Pulmonary artery endothelial cell (primary cell): ENCODE measurements at places on chromosomes 2 and 18. TPM values are rescaled to one million over a fixed set of nuclear protein-coding genes. Genes with fewer than 3 reads are reported as not detected.

- no peak for DNase-seq
These were observed 34.6 kb downstream of the DIPK1C start for GRCh38 chr18:74422541-74422940.

DNA sequence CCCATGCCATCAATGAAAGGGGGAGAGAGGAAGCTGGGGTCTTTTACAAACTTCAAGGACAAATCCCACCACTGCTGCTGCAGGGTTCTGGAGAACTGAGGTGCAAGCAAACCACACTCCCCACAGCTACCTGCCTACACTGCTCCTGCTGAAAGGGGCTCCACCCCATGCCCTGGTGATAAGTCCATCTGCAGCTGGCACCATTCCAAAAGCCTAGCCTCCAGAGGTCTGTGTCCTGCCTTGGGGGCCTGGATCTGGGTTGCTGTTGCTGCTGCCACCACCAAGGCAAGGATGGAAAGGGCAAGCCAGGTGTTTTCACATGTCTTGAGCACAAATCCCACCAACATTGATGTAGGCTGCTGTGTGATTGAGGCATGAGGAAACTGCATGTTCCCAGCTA lies 97.4 kb upstream of the UBE2E3 start:
- no peak for DNase-seq

- DNase-seq: peak; percentile 63
These were observed 30.9 kb downstream of the LONRF2 start for GRCh38 chr2:100291152-100291970.

DNA sequence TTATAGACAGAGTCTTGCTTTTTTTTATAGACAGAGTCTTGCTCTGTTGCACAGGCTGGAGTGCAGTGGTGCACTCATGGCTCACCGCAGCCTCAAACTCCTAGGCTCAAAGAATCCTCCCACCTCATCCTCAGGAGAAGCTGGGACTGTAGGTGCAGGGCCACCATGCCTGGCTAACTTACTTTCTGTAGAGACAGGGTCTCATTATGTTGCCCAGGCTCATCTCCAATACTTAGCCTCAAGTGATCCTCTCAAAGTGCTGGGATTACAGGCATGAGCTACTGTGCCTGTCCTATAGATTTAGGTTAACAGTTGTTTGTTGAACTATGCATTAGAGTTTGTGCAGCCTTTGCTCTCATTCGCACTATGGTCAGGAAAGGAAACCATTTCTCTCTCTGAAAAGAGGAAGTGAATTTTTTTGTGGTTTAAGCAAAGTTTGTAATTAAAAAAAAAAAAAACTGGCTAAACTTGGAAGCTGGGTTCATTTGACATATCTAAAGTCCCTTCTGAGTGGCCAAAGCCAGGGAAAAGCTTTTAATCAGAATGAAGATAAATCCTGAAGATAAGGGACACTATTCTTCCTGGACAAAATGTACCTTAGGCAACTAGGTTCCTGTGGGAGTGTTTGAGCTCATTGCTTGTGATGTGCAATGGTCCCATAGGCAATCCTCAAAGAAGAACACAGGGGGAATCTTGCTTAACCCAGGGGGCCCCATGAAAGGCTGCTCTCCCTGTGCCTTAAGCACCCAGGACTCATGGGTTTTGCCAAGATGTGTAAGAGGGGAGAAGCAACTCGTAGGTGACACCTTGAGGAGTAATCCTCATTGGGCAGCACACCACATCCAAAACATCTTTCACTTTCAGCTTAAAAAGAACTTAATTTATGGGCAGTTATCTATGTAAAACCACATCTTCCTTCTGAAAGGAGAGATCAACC lies 201.7 kb downstream of the MREG start:
- DNase-seq: no peak

- DNase-seq: no peak
These were observed at the start of gene SETBP1 for GRCh38 chr18:44680273-44681075. SETBP1 (plus strand) TSS chr18:44680888; CDS start chr18:44701347, 20,459 bp downstream.

GRCh38 chr2:205193836-205194228 lies 488.5 kb upstream of the NRP2 start:
- DNase-seq: no peak

DNA sequence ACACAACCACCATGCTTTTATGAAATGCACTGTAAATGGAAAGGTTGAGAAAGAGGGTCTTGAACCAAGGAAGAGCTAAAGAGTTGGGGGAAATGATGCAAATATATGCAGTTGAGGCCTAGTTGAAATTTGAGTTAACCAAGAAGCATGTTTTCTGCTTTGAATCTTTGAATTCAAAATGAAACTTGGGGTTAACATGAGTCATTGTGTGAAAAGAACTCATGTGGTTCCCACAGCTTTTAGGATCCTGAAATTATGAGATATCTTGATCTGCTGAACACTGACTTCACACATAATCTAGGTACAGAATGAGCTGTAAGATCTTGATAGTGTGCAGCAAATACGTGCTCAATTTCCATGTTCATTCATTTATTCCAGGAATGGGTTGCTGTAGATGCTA lies 422.9 kb upstream of the TRIB2 start:
- no peak for DNase-seq

- peak; percentile 80 for DNase-seq
These were observed 163.9 kb downstream of the LDLRAD4 start for GRCh38 chr18:13382366-13382953.

DNA sequence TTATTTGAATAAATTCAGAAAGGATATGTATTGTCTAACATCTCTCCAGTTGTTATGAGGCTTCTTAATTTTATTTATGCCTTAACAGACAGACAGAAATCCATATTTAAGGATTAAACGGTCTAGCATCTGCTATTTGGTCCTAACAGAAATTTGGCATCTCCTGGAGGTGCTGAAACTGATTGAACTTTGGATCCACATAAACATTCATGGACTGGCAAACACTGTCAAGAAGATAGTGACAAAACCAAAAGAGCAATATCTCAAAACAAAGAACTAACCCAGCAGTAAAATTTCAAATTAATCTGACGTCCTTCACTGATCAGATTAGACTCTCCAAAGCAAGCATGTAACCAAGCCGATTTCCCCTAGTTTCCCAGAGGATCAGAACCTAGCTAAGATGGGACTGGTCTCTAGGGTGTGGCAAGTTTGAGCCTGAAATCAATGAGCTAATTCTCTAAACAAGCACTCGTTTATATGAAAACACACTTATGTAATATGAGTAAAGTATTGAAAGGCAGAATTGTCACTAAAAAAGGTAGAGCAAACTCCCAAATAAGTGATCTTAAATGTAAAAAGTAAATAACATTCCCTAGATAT lies 139.5 kb downstream of the NOL4 start:
- no peak for DNase-seq

DNA sequence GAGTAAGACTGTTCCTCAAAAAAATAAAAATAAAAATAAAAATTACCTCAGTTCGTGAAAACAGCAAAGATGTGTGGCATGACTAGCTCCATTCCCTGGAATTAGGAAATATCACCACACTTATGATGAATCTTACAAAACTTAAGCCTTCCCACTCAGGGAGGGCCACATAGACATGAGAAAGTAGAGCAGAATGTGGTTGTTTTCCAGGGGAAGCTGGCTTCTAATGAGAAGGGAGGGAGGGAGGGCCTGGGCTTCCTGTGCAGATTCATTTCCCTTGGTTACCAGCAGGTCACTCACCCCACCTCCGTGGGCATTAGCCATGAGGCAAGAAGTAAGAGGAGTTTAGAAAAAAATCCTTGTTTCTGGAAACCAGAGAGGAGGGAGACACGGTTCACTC lies 95.9 kb upstream of the RMDN2 start:
- DNase-seq: peak; percentile 92

DNA sequence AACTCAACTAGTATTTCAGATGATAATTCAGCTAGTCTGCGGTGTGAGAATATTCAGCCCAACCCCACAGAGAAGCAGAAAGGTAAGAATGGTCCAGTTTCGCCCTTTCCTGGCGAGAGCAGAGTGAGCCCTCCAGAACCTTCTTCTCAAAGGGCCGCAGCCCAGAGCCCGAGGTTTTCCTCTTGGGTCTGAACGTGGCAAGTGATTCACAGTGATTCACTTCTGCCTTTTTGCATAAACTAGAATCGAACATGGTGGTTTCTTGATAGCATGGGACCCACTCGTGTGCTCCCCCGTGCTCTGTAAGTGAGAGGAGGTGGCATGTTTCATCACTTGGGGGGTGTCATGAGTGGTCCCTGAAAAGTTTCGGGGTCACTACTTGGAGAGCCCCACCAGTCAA lies 24.2 kb downstream of the TRAF3IP1 start:
- DNase-seq: no peak

DNA sequence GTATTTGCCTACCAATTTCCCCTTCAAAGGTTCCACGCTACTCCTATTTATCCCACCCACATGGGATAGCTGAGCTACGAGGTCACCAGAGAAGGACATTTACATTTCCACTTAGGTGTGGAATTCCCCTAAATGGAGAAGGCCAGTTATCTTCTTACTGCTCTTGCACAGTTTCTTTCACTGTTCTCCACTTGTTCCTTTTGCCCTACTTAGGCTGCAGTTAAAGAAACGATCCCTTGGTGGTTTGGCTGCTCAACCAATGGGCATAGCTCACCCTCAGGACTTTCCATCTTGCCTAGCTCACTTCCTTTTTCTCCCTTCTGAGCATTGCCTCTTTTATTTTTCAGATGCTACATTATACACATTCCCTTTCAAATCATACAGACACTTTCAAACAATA lies 11.2 kb upstream of the NABP1 start:
- no peak for DNase-seq

DNA sequence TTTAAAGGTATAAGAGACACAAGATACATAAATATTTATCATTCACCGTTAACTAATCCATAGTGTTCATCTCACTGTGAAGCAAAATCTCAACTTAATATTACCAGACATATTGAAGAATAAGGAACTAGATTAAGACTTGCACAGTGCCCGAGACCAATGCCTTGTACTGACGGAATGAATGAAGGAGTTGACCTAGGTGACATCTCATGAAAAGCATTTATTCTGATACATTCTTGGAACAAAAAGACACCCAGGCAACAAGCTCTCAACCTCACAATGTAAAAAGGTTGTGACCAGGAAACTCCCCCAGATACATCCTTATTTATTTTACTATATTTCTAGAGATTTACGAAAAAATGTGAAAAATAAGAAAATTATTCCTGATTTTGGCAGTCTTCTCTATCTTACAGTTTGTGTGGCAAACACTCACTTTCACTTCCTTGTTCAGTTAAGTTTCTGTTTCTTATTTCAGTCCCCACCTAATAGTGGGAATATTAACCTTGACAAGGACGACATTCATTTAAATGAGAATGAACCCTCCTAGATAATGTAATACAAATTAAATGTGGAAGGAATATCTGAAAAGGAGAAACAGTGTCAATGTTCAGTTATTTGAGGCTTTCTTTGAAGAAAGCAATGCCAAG lies 28.4 kb downstream of the M1AP start:
- no peak for DNase-seq

DNA sequence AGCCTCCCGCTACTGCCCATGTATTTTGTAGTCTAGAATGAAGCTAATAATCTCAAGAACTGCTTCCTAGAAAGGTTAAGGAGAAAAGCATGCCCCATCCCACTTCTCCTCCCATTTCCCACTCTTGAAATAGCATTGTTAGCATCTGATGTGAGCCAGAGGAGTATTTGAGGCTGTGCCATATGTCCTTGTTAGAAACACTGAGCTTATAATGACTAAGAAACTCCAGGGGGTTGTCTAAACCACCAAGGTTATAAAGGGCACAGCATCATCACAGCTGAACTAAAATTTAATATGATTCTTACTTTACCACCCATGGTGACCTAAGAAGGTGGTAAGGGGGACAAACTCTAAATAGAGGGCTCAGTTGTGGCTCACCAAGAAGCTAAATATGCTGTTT lies 16.6 kb downstream of the TSPYL6 start:
- DNase-seq: no peak

DNA sequence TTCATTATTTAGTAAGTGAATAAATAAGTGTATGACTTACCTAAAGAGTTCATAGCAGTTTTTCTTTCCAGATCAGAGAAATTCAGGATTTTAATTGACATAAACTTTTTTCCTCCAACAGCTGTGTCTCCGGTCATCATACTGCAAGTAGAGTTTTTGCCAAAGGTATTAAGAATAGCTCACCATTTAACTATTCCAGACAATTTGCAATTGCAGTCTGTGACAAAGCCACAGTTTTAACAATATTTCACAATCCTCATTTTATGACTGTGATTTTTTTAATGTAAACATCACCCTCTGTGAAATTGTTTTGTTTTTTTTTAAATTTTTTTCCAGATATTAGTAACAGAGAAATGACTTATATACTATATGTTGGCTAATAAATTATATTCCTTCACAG lies 199.1 kb downstream of the TRIB2 start:
- DNase-seq: no peak

- no peak for DNase-seq
These were observed 115.1 kb upstream of the NCK2 start for GRCh38 chr2:105629634-105630033.

DNA sequence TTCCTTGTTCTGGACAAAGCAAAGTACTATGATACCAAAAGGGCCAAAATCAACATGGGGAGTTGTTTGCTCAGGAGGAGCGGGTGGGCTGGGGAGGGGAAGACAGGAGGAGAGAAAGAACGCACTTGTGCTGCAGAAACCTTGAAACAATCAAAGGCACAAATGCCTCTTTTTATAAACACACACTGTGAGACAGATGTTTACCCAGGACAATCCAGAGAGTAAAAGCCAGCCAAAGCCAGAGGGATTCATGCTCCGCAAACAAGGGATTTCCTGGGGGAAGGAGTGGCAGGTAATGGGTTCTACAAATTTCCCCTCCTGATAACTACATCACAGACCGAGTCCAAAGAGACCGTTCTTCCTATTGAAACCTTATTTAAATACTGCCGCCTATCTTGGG lies 323.5 kb upstream of the SKOR2 start:
- DNase-seq: no peak

DNA sequence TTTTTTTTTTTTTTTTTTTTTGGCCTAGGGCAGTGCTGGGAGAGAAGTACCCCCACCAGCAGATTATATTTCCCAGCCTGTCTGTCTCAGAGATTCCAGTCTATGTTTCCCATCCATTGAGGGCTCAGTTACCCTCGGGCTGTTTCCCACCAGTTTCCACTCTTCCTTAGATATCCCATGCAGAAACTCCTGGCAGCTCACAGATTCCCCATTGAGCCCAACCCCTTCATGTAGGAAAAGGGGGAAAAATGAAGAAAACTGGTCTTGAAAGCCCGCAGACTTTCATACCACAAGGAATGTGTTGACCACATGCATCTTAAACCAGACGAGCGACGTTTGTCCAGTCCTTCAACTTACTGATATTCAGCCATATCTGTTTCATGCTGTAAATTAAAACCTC lies 15.2 kb downstream of the ASXL3 start:
- DNase-seq: no peak

- DNase-seq: no peak
These were observed 384.6 kb downstream of the PLCL1 start for GRCh38 chr2:198188982-198189381.

DNA sequence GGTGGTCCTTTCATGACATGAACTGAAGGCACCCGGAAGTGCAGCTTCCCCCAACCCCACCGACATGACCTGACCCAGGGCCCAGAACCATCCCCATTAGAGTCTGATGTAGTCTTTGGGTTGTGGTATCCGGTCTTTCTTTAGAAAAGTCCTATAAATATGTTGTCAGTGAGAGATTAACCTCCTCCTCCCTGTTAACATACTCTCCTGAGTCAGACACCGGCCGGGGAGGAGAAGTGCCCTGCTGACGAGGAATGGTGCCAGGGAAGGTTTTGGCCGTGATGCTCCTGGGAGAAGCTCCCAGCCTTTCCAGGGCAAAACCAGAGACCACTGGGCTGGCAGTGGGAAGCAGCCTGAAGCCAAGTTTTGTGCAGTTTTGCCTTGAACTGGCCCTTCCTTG lies 109.0 kb downstream of the LAMA3 start:
- DNase-seq: no peak

SP5 gene
- not detected in 2 replicates for total RNA-seq

TMEFF2 gene
- total RNA-seq: 0.04 TPM in 1 of 2 replicates, not detected in the other

AQP12B gene
- not detected in 2 replicates for total RNA-seq

MROH2A gene
- not detected in 2 replicates for total RNA-seq

MFSD2B gene
- total RNA-seq: 0.26 and 0.35 TPM in 2 replicates

TET3 gene
- 3.8 and 4.3 TPM in 2 replicates for total RNA-seq
